Central memory CD4-positive, alpha-beta T cell (primary cell): ENCODE measurements at places on chromosomes 6 and 20.
A peak's percentile ranks its signal among the peaks of the same experiment; 100 is the strongest.

DNA sequence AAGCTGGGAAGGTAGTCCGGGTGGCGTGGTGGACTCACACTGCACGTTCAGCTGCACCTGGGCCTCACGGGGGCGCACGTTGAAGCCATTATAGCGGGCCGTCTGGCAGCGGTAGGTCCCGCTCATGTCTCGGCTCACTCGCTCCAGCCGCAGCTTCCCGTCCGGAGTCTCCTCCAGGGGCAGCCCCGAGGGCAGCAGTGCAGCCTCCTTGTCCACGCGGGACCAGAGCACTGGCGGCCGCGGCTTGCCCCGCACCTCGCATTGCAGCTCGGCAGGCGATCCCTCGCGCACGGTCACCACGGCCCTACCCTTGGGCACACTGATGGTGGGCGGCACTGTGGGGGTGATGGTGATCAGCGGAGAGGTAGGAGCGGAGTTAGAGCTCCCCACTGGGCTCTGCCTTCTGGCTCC is 47.6 kb downstream of the MDGA1 start:
- DNase-seq: no peak

- DNase-seq: no peak
These were observed 97.2 kb downstream of the HDGFL1 start for GRCh38 chr6:22666586-22666985.

DNA sequence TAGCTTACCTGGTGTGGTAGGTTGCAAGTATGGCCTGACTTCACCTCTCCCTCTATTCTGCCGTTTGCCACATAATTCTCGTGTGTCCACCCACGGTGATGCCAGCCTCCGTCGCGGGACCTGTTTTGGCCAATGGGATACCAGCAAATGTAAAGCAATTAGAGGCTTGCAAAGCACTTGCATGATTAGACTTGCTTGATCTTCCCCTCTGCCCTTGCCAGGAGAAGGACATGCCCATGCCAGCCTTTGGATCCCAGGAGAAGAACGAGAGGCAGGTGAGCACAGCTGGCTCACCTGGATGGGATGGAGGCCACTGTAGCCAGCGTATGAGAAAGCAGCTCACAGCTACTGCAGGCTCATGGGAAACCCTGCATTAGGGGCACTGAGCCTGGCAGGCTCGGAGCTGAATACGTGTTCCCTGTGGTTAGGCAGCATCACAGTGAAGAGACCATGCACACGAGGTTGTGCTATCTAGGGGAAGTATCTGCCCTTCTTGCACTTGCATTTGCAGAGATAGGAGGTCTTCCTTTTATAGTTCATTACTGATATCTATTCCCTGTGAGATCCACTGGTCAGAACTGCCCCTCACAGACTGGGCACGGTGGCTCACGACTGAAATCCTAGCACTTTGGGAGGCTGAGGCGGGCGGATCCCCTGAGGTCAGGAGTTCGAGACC is 62.4 kb downstream of the TMEM242 start:
- DNase-seq: no peak

DNA sequence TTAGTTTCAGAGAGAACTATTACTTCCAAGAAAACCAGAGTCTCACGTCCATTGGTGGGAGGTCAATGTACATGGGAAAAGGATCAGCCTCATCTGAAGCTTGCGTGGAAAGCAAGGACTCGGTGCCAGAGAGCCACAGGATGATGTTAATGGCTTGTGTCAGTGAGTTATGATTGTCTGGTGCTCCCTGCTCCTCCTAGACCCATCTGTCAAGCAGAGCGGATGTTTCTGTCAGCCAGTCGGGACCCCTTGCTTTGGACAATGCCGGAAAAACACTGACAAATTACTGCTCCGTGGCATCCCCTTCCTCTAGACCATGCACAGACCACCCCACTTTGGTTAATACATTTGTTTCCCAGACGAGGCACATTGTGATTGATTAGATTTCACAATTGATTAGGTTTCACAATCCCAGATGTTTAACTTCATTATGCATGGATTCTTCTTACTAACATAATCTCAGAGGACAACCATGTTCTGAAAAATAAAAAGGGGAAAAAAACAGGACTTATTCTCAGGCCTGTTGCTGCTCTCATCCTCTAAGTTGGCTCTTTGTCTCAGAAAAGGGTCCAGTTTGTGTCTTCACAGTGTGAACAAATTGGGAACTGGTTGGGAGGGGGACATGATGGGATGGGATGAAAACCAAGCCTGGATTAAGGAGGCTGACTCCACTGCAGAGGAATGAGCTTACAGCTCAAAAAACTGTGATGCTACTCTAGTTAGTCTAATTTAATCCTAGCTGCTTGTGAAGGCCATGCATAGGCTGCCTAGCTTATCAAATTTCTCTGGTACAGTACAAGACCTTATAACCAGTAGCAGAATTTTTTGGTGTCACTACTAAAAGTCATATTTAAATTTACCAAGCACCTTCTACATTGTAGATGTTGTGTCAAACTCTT is 51.9 kb downstream of the UNC5CL start:
- no peak for DNase-seq

- no peak for DNase-seq
These were observed 12.6 kb downstream of the PLCB4 start for GRCh38 chr20:9081423-9081966.

DNA sequence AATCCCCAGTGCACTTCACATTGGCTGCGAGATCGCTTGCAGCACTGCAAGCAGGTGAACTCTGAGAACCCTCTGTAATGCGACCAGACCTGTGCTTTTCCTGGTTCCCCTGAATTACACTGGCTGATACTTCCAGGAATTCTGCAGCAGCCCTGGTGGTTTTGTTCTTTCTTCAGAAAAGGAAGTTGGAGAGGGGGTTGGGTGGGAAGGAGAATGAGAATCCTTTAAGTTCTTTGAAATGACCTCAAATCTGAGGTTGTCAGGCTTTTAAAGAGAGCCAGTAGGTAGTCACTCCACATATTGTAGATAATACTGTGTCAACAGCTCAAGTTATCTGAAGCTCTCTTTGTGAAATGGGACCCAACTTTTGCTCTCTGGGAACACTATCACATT is 62.4 kb downstream of the GCNT2 start:
- no peak for DNase-seq

GRCh38 chr6:21663966-21664313 is 70.4 kb downstream of the SOX4 start:
- DNase-seq: no peak

GRCh38 chr6:134250776-134251175 is 67.1 kb downstream of the SGK1 start:
- no peak for DNase-seq

GRCh38 chr6:97917369-97917768 is 634.4 kb upstream of the MMS22L start:
- no peak for DNase-seq

GRCh38 chr6:111552958-111553357 is 52.7 kb downstream of the TRAF3IP2 start:
- no peak for DNase-seq

GRCh38 chr20:35954907-35955251 is 577 bp upstream of the SCAND1 start:
- DNase-seq: peak; percentile 56

DNA sequence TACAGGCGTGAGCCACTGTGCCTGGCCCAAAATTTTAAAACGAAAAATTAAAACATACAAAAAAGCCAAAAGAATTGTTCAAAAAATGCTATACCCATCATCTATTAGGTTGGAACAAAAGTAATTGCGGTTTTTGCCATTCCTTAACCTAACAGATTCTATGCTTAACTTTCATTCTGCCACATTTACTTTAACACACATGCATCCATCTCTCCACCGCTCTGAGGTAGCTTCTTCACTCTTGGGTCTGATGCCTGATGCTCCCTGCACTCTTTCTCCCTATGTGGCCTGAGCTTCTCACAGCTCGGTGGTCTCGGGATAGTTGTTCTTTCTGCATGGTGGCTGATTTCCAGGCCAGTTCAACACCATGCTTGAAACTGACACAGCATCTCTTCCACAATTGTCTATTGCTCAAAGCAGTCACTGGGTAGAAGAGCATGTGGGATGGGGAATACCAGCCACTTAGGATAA is 4.7 kb upstream of the MANBAL start:
- no peak for DNase-seq

DNA sequence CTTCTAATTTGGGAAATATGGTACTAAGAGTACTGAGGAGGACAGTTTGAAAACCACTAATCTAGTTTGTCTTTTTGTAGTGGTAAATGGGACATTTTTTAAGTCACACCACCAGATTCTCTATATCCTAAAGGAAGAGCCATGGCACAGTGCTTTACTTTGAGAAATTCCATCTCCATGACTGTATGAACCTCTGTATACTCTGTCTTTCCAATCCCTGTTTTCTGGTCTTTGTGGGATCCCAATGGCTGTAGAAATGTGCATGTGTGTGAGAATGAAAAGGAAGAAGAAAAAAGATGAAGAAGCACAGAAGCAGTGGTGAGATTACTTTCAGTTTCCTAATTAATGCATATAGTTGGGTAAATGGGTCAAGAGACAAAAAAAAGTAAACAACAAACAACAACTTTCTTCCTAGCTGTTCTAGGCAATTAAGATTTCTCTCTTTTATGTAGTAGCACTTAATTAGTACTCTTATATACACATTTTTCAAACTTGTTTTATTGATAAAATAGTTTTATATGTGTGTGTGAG is 141.2 kb upstream of the HCRTR2 start:
- no peak for DNase-seq

DNA sequence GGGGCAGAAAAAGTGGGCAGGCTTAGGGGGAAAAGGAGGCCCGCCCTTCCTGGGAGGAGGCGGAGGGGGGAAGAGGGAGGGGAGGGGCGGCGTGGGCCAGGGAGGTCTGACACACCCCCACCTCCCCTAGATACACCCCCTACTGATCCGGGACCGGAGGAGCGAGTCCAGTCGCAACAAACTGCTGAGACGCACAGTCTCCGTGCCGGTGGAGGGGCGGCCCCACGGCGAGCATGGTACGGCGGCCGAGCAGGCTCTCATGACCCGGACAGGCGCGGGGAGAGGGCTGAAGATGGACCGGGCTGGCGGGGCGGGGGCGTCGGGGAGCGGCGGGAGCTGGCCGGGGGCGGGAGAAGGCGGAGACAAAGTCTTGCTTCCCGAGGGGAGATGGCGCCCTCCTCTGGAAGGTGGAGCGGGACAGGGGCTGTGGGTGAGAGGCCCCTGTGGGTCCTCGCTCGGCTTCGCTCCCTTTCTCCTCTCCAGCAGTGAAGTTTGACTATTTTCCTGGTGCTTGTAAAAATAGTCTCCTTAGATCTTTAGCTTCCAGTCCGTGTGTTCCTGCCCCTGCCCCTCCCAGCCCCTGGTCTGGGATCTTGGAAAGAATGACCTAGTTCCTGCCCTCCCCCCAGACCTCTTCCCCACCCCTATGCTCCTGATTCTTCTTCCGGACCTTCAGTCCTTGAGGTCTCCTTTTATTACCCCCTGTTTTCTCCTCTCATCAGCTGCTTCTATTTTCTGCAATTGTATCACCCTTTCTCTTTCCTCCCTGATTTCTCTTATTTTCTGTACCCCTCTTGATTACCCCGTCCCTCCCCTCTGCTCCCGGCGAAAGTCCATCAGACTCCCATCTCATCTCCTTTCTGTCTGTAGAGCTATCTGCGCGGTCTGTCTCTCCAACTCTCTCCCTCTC is 6.1 kb downstream of the SYNGAP1 start:
- DNase-seq: peak; percentile 79

GRCh38 chr6:87722540-87723169 is 20.6 kb upstream of the AKIRIN2 start:
- no peak for DNase-seq

GRCh38 chr6:163532526-163533078 is 118.1 kb downstream of the QKI start:
- DNase-seq: no peak

- no peak for DNase-seq
These were observed 294.9 kb upstream of the TSHZ2 start for GRCh38 chr20:52677216-52677615.

DNA sequence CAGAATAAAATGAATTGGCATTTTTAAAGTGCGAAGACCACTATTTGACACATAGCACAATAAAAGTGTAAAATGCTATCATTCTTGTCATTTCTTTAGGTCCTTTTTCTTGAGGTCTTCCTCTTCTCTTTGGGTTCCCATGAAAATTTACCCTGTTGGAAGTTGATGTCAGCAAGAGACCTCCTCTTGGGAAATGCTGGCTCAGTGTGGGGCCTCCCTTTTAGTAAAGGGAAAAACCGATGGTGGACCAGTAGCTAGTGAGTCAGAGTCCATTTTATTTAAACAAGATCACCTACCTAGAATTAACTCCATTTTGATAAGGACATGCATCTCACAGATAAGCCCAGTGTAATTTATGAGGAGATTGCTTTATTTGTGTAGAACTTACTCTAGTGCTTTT is 37.7 kb upstream of the HLA-C start:
- DNase-seq: no peak

DNA sequence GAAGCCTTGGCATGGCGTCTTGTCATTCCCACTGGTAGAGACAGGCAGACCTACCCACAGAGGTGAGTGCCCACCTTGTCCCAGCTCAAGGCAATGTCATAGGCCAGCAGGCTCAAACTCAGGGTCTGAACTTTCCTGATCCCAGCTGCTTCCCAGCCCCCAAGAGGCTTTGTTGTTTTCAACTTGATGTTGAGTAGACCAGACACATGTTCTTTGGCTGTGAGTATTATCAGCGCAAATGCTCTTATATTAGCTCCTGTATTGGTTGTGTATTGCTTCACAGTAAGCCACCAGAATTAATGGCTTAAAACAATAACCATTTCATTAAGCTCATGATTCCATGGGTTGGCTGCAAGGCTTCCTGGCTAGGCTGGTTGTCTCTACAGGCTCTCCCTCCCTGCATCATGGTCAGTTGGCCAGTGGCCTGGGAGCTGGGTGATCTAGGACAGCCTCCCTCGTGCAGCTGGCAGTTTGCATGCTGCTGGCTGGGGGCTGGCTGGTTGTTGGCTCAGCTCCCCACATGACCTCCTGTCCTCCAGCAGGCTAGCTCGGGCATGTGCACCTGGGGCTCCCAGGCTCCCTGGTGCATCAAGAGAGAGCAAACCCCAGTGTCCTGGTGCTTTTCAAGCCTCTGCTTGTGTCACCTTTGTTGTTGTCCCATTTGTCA is 21.6 kb downstream of the TOX2 start:
- no peak for DNase-seq

GRCh38 chr20:63577317-63577894 is 3.4 kb upstream of the HELZ2 start:
- no peak for DNase-seq

GRCh38 chr20:32808438-32808837 is 11.3 kb upstream of the MAPRE1 start:
- DNase-seq: no peak

GRCh38 chr20:54844346-54844745 is 369.0 kb downstream of the DOK5 start:
- no peak for DNase-seq

DNA sequence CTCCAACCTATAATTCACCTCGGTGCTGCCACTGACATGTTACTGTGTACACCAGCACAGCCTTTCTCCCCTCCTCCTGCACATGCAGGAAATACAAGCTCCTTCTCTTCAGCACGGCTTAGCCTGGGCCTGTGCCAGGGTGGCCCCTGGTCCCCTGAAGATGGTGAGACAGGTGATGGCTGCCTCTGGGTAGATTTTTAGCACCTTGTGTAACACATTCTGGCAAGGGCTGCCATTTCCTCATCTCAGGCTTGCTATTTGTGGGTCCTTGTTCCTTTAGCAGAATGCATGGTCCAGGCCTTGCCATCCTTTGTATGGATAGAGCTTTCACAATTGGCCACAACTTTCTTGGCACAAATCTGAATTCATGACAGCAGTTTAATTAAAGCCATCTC is 151.3 kb downstream of the CDC5L start:
- DNase-seq: no peak
